ENCODE measurements at places on chromosomes 6 and 20. TPM values are rescaled to one million over a fixed set of nuclear protein-coding genes. Genes with fewer than 3 reads are reported as not detected.

Gene HCK
- 7.6 TPM for total RNA-seq

Gene LBP
- total RNA-seq, result not detected

Gene HLA-DOA
- 8.9 TPM for total RNA-seq

Gene FKBP1C
- not detected for total RNA-seq

Gene MCM9
- 33.3 TPM for total RNA-seq

Gene CRISP3
- 22.7 TPM for total RNA-seq

Gene PRL
- total RNA-seq, result not detected

DNA sequence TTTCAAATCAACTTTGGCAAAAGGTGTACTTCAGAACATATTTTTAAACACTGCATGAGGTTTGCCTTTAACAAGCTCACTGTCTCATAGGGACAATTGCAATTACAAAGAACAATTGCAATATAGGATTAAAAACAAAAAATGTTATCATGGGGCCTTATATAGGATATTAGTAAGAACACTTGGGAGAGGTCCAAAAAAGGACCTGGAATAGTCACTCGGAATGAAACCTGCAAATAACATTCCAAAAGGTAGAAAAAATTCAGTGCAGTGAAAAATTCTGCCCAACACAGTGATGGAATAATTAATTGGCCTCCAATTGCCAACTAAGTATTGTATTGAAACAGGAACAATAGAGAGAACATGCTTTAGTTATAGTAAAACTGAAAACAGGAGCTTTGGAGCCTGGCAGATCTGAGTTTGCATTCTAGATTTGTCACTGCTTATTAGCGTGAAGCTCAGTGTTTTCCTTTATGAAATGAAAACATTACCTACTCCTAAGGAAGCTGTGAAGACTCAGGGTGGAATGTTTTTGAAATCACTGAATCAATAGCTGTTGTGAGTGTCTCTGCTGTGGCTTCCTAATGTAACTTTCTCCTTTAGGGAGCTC lies 172.6 kb upstream of the BMP5 start:
- DNase-seq, result no peak

DNA sequence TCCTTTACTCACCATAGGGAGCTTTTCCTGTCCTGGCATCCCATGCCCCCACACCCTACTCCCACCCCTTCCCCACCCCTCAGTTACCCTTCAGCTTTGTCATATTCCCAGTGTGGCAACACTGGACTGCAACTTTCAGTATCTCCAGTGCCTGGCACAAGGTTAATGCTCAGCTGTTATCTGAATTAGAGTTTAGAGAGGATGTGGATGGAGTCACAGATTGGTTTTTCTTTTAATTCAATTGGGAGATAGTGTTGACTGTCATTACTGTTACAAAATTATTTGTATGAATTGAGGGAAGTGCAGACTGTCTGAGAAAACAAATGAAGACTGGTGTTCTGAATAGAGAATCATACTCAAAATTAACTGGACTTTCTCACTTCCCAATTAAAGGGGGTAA lies 89.9 kb downstream of the TULP4 start:
- DNase-seq, result no peak

GRCh38 chr20:42492290-42492689 lies 697.4 kb downstream of the PTPRT start:
- no peak for DNase-seq

GRCh38 chr20:63071541-63072181 lies 64.9 kb upstream of the BHLHE23 start:
- peak; percentile 70 for DNase-seq

DNA sequence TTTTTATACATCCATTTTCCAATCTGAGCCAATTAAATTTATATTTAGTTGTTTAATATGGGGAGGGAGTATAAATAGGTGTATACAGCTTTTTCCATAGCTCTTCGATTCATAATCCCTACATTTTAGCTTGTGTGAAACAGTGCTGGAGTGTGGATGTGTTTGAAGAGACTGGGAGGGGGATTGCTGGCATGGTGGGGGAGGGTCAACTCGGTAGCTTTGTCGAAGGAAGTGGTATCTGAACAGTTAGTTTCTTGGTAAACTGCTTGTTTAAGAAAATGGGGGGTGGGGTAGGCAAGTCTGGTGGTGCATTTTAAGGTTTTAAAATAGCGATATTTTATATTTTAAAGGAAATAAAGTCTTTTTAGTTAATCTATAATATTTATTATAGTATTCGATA lies 1.4 kb upstream of the LIN28B start:
- no peak for DNase-seq

- no peak for DNase-seq
Observed at GRCh38 chr6:150696190-150696589, 96.5 kb downstream of the PLEKHG1 start.

DNA sequence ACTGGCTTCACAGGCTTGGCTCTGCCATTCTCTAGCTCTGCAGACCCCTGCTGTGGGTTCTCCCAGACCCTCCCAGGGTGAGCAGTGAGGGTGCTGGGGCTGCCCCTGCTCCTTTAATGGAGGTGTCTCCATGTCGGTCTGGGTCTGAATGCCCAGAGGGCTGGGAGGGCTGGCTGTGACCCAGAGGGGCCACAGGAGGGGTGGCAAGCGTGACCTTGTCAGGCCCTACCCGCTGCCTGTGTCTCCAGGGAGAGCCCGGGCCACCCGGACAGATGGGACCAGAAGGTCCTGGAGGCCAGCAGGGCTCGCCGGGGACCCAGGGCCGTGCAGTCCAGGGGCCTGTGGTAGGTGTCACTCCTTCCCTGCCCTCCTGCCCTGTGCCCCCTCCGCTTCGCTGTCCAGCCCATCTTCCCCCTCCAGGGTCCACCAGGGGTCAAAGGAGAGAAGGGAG lies 32.1 kb downstream of the COL20A1 start:
- DNase-seq, result peak; percentile 59

DNA sequence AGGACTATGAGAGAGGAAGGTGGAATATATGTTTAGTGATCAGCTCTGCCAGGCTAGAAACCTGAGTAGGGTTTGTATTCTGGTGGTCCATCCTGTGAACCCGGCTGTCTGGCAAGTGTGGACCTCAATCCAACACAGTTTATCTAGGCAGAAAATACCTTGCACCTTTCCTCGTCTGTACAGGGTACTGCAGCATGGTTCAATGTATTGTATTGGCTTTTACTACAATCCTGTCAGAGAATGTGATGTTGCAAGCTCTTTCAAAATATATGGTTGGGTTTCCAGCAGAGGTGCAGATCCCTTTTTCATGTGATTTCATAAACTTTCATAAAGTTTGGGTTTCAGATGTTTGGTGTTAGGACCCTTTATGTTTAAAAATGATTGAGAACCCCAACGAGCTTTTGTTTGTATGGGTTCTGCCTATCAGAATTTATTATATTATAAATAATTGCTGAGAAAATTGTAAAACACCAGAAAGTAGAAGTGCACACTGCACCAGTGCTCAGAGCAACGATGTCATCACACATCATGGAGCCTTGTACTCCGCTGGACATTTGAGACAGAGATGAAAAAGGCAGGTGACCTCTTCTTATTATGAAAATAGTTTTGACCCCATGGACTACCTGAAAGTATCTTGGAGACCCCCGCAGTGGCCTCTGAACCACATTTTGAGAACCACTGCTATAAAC lies 106.6 kb downstream of the RTN4IP1 start:
- DNase-seq, result no peak

DNA sequence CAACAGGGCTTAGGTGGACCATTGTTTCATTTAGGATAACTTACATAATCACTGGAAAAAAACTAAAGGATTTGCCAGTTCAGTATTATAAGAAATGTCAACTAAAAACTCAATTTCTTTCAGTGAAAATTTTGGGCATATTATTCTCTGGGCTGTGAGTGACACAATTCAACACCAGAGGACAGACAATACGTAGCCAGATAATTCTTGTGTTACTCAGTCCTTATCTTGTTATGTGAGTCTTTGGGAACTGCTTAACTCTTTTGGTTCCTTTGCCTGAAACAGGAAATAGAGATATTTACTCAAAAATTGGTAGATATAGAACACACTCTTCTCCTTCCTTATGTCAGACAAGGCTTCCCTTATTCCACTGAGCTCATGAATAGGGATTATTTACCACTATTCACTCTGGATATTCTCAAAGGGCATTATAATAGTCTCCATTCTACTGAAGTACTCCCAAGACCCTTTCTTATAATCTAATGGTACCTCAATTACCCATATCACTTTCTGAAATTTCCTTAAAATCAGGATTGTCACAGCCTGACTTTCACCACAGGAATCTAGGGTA lies 4.9 kb upstream of the BEND6 start:
- no peak for DNase-seq

- DNase-seq, result no peak
Observed at GRCh38 chr6:35473075-35473849, 5.1 kb downstream of the RPL10A start.

DNA sequence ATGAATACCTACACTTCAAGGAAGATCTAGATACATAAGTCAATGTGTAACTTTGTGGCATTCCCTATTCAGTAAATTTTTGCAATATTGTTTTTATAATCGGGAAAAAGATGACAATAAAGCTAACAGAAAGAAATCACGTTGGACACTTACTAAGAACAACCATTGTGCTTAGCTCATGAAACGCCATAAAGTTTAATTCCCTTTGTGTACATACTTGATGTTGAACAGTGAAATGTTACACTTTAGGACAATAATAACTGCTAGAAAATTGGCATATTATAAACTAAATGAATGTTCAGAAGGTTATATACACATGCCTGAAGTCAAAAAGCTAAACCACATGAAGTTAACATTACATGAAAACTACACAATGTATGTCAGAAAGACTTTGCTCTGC lies 153.2 kb downstream of the TASP1 start:
- no peak for DNase-seq

DNA sequence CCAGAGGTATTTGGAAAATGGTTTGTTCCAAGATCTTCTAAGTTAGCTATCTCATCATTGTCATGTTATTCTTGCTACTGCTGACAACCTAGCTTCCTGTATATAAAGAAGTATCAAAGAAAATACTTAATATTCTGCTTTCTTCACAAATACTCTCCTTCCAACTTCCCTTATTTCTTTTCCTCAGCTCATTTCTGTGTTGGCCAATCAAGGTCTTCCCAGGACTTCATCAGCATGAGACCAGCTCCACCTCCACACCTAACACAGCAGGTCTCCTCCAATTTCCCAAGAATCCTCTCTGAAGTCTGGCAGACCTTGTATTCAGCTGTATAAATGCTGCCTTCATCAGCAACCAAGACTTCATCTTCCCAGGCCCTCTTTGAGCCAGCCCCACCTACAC lies 538.6 kb upstream of the JARID2 start:
- DNase-seq, result no peak

- no peak for DNase-seq
Observed at GRCh38 chr20:50013976-50014375, 31.2 kb downstream of the SNAI1 start.

DNA sequence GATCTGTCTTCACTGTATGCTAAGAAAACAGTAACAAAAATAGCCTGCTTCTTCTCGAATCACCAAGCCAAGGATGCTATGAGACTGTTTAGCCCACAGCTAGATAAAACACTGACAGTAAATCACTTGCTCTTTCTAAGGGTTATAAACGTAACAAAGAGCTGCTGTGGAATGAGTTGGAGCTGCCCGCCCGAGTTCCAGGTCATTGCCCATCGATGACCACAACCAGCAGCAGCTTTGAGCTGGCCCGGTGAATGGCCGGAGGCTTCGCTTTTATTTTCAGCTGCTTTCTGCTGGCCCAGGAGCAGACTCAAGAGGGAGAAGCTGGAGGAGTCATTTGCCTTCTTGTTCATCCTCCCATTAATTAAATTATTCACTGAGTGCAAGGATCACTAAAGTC lies 82.2 kb upstream of the CDH4 start:
- no peak for DNase-seq

DNA sequence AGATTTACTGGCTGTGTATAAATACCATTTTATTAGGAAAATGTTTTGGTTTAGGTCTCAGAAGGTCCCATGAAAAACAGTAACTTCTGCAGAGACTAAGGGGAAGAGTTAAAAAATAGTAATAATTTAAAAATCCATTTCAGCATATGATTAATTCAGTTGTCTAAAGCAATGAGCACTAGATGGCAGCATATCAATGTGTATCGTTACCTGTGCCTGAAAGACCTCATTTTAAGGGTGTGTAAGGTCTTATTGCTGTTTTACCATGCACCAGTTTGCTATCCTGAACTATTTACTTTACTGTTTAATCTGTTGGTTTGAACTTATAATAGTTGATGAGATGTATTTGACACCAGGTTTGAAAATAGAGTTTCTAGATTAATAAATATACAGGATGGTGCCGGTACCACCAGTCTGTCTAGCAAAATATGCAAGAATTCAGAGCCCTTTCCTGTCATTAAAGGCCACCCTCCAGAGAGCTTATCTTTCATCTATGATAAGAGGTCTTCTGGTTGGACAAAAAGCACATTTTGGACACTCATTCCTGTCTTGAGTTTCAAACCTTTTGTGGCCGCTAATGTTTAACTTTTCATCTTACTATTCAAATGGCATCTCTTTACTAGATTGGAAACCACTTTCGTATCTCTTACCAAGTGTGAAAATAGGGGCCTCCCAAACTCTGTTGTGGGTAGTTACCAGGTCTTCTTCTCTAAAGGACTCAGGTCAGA lies 8.9 kb upstream of the AHI1 start:
- no peak for DNase-seq

- no peak for DNase-seq
Observed at GRCh38 chr6:13813026-13813425, 1.3 kb downstream of the MCUR1 start.

- peak; percentile 78 for DNase-seq
Observed at GRCh38 chr6:3288711-3289663, 30.2 kb downstream of the PSMG4 start.

DNA sequence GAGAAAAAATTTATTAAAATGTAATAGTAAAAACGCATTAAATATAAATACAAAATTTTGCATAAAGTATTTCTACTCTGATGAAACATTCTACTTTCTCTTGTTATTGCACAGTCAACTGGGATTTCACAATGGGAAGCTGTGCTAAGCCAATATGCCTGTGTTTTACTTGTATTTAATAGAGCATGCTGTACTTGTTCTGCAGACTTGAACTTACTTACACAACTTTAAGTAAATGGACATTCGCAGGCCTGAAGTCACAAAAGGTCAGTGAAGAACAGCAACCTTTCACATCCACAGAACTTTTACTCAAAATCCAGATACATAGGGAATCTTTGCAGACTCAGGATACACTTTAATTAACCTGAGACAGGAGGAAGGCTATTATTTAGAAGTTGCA lies 409.5 kb downstream of the BTBD3 start:
- no peak for DNase-seq

DNA sequence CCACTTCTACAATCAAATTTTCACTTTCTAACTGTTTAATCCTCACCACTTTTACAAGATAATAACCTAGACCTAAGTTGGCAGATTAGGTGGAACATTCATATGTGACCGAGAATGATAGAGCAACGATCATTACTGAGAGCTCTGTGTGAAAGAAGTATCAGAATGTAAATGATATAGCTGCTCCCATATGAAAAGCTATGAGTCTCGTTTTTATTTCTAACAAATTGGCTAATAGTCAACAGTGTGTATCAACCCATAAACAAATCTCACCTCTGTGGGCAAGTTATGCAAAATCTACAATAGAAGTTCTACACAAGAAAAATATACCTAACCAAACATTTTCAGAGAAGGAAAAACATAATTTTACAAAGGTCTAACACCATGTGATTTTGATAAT lies 3.7 kb downstream of the LGSN start:
- no peak for DNase-seq

- DNase-seq, result peak; percentile 87
Observed at GRCh38 chr6:32087574-32088486, 21.3 kb downstream of the TNXB start.
